ENCODE measurements at places on chromosomes 2 and 18.

GRCh38 chr2:137968477-137969417 lies 4.5 kb downstream of the HNMT start:
- DNase-seq = no peak

DNA sequence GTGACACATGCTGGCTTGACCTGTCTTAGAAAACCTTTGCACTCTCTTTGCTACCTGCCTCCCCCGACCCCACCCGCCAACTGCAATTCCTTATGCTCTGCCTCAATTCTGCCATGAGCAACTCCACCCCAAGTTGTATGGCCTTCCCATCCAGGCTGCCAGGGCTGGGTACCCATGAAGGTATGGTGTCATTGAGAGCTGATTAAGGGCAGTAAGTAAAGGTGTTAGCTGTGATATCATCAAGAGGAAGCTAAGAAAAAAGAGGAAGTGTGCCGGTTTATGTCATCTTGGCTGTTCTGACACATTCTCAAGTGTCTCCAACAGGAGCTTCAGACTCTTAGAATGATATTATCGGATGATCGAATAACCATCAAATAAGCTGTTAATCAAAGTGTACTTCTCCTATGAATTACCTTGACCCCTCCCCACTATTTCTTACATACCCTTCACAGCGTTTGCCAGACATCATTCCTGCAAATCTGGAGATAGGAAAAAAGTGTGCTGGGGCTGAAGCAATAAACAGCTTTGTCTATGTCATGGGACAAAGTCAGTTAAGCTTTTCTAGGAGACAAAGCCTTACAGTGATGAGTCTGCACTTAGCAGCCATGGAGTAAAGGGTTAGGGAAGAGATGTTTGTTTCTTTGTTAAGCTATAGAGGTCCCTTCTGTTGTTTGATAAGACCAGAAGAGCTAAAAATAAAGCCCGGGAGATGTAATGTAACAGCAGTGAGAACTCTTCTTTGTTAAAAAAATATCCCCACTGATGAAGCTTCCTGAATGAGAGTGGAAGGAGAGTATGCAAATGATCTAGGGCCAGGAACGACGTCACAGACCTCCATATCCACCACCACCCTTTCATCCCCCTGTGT lies 40.4 kb upstream of the SMAD2 start:
- no peak for DNase-seq

- DNase-seq = no peak
These were observed 31.4 kb downstream of the CCDC93 start for GRCh38 chr2:117982376-117983033.

GRCh38 chr18:45589356-45590035 lies 25.8 kb upstream of the SLC14A2 start:
- peak; percentile 58 for DNase-seq

DNA sequence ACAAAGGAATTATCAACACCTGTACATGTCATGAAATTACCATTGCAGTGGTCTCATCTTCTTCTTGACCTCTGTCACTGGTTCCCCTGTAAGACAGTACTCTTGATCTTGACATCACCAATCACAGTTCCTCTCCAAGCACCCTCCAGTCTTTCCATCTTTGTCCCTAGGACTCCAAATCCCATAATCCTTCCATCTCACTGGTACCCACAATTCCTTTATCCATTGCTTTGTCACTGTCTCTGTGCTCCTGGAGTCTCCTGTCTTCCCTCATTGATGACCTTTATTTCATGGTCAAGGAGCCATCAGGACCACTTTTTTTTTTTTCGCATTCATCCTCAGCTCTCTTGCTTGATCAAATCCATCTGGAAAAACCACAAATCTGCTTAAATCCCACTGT lies 56.7 kb downstream of the COL4A3 start:
- DNase-seq = no peak

- no peak for DNase-seq
These were observed 107.6 kb downstream of the HAUS1 start for GRCh38 chr18:46211816-46212215.

- DNase-seq = peak; percentile 89
These were observed 51.4 kb downstream of the SLC38A11 start for GRCh38 chr2:164903951-164904350.

GRCh38 chr2:84894758-84895520 lies 10.5 kb upstream of the TMSB10 start:
- no peak for DNase-seq

DNA sequence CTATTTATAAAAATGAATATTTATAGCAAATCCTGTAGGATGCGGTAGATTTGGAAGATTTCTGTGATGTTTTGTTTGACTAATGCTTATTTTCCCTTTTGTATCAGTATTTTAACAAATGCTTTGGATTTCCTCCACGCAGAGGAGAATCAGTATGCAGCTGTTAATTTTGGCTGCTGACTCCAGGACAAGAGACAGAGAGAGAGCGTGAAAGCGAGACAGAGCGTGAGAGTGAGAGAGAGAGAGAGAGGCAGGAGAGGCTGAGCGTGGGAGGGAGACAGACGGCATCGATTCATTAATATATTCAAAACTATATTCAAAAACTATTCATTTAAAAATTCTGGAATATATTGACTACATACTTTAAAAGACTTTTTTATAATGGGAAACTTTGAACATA lies 62.5 kb downstream of the RRM2 start:
- DNase-seq = no peak
